ENCODE measurements at places on chromosomes 13 and 19. TPM values are rescaled to one million over a fixed set of nuclear protein-coding genes. Genes with fewer than 3 reads are reported as not detected.
A peak's percentile ranks its signal among the peaks of the same experiment; 100 is the strongest.

GRCh38 chr13:83794583-83794982 lies 87.7 kb downstream of the SLITRK1 start:
- DNase-seq, result no peak

- no peak for DNase-seq
Measured at GRCh38 chr13:27023385-27024073, 148.1 kb downstream of the USP12 start.

DNA sequence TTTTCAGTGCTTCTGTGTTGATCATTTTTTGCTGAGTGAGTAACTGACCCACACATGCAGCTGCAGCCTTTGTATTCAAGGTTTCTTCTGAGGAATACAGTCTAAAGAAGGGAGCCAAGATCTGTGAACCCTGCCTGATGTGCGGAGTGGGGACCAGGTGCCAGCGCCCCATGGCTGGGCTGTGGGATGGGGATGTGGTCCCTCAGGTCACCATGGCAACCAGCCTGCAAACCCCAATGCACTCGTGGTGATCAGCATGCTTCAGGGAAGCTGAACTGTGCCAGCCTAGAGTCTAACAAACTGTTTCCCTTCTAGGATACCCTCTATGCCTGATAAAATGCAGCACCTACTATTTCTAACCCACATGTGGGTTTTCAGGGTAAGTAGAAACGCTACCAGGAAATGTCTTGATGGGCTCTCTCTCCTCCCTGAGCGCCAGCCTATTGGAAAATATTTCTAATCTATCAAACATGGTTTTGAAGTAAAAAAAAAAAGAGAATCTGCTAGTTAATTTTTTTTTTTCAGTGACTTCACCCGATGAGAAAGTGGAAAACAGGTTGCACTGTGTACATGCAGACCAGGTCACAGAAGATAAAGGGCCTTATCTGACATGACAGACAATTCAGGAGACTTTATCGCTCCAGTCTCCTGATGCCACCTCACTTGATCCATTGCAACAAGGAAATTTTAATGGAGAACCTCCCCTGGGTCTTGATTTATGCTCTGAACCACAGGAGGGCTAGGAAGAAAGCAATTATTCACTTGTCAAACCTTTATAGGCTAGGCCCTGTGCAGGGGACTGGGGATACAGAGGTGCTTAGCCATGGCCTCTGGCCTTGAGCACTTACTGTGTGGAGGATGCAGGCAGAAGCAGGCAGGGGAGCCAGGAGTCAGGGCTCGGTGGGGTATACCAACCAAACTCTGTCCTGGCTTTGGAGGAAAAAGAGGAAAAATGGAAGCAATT lies 51.1 kb downstream of the RASL11A start:
- DNase-seq, result no peak

- DNase-seq, result no peak
Measured at GRCh38 chr19:52734331-52734892, 432 bp downstream of the ZNF611 start.

SHC2 gene
- 6.7 TPM for total RNA-seq

DNA sequence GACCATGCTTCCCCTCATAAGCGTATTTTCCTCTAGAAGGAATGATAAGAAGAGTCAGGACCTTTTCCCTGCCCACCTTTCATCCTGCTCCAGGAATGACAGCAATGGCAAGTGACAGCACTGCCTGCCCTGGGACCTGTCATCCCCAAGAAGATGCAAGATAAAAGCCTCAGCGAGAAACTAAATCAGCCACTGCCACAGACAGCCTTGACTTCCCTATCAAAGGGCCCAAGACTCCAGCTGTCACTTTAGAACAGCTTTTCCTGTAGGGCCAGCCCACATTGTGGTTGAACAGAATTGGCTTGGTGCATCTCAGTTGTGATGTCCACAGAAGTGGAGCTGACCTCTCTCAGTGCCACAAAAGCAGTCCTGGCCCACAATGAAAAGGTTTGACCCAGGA lies 1.1 kb downstream of the RAB8A start:
- DNase-seq, result no peak

DNA sequence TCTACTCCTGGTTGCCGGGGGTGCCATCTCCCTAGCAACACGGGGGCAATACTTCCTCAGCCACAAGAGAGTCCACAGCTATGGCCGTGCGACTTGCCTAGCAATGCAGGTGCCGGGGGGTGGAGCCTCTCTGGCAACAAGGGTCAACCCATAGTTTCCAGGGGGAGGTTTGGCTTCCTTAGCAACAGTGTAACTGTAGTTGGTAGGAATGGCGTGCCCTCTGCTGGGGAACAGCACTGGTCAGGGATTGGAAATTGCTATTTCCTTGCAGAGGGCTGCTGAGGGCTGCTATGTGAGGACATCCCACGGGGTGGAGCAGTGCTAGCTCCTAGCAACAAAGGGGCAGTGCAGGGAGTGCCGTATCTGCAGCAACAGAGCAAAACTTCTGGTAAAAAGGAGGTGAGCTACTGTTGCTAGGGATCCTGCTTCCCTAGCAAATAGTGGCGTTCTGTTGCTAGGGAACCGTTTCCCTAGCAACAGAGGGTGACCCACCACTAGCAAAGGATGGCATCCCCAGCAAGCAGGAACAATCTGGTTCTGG lies 7.0 kb upstream of the TMC4 start:
- no peak for DNase-seq

- DNase-seq, result no peak
Measured at GRCh38 chr13:42696191-42696590, 85.2 kb upstream of the FAM216B start.

DNA sequence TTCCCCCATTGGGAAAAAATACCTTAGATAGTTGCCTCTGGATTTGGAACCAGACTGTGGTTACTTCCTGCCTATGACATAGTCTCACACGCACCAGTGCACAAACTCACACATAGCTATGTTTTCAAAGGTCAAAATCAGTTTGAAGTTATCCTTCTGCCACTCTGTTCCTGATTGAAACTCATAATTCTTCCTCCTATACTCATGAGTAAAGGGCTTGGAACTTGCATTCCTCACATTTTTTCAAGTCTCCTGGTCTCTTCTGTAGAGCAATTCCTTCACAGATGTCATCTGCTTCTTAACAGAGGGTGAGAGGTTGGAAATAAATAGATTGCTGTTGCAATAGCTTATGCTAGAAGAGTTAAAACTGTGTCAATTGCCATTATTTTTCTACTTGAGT lies 18.6 kb upstream of the POSTN start:
- DNase-seq, result no peak

DNA sequence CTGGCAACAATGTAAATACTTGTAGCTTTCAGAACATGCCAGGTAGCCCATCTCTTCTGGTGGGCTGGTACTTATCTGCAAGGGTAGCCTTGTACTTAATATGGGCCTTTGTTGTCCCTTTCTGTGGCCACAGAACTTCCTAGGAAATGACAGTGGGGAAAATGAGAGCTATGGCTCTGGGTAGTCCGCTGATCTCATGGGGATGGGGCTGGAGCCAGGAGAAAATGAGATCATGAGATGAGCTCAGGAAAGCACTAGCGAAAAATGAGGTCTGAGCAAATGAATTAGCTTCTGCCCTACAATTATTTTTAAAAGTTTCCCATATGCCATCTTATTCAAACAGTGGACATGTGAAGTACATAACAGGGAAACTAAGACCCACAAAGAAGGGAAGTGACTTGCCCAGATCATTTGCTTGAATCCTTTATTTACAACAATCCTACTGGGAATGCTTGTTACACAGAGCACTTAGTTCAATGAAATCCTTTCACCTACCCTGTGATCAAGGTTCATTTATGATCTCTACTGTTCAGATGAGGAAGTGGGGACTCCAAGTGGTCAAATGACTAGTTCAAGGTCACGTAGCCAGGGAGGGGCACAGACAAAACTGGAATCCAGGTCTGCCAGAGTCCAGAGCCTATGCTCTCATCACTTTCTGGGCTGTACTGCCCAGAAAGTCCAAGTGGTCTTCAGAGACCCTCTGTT lies 87.1 kb downstream of the PTPRS start:
- no peak for DNase-seq

DNA sequence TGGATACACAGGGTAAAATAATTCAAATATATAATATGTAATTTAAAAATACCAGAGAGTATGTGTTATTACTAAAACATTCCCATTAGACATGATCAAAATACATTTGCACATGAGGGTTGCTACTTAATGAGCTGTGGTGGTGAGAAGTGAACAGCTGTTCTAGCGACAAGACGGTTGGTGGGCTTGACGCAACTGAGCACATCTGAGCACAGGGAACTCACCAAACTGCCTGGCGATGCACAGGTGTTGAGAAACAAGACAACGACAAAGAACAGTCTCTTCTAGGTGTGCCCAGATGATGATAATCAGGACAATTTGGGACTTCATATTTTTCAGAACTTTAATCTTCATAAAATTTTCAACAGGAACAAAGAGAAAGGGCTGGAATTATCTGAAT lies 555.1 kb upstream of the SGCG start:
- no peak for DNase-seq

DNA sequence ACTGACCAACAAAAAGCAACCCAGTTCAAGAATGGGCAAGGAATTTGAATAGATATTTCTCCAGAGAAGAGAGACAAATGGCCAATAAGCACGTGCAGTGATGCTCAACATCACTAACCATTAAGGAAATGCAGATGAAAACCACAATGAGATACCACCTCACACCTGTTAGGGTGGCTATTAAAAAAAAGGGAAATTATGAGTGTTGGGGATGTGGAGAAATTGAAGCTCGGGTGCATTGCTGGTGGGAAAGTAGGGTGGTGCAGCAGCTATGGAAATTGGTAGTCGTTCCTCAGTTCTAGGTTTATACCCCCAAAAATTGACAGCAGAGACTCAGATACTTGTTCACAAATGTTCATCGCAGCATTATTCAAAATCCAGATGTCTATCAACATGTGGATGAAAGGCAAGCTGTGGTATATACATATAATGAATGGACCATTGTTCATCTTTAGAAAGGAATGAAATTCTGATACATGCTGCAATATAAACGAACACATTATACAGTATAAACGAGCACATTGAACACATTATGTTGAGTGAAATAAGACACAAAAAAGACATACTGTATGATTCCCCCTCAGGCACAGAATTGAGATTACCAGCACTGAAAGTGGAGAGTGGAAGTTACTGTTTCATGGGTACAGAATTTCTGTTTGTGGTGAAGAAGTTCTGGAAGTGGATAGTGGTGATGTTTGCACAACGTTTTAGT lies 927 bp downstream of the CHAMP1 start:
- DNase-seq, result no peak

SOHLH2 gene
- 0.08 TPM for total RNA-seq

LINGO3 gene
- total RNA-seq, result 0.13 TPM

DNA sequence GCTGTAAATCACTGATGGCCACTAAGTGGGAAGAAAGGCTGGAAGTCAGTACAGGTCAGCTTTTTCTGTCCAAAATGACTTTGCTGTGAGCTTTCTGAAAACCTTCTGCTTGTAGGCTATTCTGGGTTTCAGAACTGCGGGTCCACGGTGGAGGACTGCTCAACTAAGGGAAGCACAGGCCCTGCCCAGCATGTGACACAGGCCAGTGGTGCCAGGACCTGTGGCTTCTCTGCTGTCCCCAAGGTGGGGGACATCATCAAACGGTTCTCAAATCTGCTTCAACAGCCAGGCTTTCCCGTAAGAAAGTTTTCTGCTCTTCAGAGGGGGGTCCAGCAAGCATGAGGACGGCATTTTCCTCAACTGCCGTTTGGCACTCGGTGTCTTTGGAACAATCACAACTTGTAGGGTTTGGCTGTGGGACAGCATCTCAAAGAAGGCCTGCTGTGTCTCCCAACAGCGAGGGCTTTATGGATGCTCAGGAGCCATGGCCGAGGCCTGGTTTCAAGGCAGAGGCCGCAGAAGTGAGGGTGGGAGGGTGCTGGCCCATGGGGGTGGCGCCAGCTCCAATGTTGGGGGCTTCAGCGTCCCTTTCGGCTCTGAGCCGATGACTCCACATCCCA lies 3.8 kb downstream of the SGTA start:
- no peak for DNase-seq

GRCh38 chr19:17951157-17951989 lies 15.5 kb upstream of the KCNN1 start:
- DNase-seq, result no peak

FSD1 gene
- 12.1 TPM for total RNA-seq

DNA sequence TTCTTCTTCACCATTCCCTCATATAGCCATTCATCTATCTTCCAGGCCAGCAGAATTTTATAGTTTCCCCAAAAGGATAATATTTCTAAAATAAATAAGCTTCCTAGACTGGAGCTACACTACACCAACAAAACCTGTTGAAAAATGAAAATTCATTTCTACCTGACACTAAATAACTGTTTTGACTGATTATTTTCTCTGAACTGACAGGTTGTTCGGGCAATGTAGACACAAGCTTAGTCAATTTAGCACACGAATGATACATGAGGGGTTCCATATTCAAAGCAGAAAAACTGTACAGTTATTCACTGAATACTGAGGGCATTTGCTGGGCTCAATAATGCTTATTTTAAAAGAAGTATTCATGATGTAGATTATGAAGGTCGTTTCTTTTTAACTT lies 589.7 kb downstream of the LIG4 start:
- DNase-seq, result no peak

DNA sequence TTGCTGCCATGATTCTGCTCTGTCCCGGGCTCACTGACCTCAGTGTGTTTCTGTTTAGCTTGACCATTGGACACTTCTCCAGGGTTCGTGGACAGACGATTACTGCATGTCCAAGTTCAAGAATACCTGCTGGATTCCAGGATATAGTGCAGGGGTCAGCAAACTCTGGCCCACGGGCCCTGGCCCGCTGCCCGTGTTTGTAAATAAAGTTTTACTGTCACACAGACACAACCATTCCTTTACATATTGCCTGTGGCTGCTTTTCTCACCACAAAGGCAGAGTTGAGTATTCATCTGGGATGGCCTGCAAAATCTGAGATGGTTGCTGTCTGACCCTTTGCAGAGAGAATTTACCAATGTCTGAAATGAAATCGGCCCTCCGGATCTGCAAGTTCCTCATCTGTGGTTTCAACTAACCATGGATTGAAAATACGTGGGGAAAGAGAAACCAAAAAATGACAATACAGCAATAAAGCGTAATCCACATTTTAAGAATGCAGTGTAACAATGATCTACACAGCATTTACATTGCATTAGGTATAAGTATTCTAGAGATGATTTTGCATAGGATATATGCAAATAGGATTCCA lies 25.9 kb upstream of the F2RL3 start:
- DNase-seq, result no peak

- peak; percentile 22 for DNase-seq
Measured at GRCh38 chr13:94233401-94233800, 246.1 kb downstream of the DCT start.

DNA sequence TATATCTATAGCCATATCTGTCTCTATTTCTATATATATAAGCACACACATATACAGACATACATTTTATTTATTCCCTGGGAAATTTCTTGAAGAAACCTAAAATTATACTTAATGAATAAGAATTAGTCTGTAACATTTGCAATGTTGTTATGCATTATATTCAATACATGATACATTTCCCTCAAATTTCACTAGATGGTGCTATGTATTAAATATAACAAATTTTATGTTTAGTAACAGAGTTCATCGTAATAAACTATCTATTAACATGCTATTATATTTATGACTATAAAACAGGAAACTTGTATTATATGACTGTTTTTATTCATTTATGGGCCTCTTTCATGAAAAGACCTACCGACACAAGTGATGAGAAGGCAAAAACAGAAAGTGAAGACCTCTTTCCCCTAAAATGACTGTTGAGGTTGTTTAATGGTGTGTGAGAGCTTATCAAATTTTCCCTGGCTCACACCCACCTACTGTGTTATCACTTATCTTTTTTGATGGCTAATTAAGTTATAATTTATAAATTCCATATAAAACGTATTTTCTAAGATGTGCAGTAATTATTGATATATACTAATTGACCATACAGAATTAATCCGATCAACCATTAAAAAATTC lies 881.9 kb downstream of the SLITRK6 start:
- DNase-seq, result no peak

MYO1F gene
- 0.33 TPM for total RNA-seq
